ENCODE measurements at places on chromosomes 1 and 21. TPM values are rescaled to one million over a fixed set of nuclear protein-coding genes. Genes with fewer than 3 reads are reported as not detected.

The C8B gene
- 29.0 TPM for polyA plus RNA-seq

The ADAM30 gene
- not detected for polyA plus RNA-seq

The UMODL1 gene
- 0.15 TPM for polyA plus RNA-seq

The FCRLA gene
- 0.31 TPM for polyA plus RNA-seq

The PATJ gene
- polyA plus RNA-seq: 21.4 TPM

The CLDN17 gene
- not detected for polyA plus RNA-seq

- DNase-seq: no peak
- H3K27me3 ChIP-seq: no peaks in the 10 kb centered on the region
- no peaks in the 10 kb centered on the region for H3K4me1 ChIP-seq
- H3K4me3 ChIP-seq: no peak overlapping the region
- H3K36me3 ChIP-seq: no peaks in the 10 kb centered on the region
Measured at GRCh38 chr1:228321435-228321834, 85.2 kb downstream of the TRIM11 start.

DNA sequence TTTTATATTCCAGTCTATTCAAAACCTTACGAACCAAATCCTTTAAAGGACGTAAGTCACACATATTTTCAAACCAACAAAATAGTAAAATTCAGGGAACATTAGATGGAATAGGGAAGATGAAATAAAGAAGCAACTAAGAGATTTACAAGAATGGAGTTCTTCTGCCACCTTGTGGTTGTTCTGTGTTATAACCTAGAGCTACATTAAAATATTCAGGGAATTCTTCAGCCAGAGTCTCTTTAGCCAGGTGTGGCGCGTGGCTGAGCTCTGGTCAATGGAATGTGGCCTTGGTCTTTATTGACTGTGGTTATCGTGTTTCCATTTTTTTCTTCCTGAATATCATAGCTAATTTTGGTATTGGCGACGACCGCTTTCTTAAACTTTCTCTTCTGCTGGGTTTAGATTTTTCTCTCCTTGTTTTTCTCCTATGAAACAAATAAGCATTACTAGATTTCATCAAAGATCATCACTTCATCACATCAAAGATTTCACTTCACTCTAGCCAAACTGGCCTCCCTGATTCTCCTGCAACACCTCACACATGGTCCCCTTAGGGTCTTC lies 221.3 kb downstream of the MRPL39 start:
- no peak overlapping the region for H3K27ac ChIP-seq
- no peak overlapping the region for H3K4me3 ChIP-seq
- H3K36me3 ChIP-seq: no peaks in the 10 kb centered on the region
- no peaks in the 10 kb centered on the region for H3K4me1 ChIP-seq

GRCh38 chr1:97565886-97566285 lies 354.9 kb downstream of the DPYD start:
- no peaks in the 10 kb centered on the region for H3K27me3 ChIP-seq
- H3K27ac ChIP-seq: no peak overlapping the region
- no peaks in the 10 kb centered on the region for H3K4me1 ChIP-seq
- no peak overlapping the region for H3K4me3 ChIP-seq
- no peaks in the 10 kb centered on the region for H3K36me3 ChIP-seq

GRCh38 chr1:41864471-41865040 lies 54.2 kb downstream of the HIVEP3 start:
- DNase-seq: no peak
- no peak overlapping the region for H3K4me3 ChIP-seq

GRCh38 chr1:100469578-100469977 lies 68.4 kb upstream of the GPR88 start:
- no peaks in the 10 kb centered on the region for H3K4me1 ChIP-seq
- no peaks in the 10 kb centered on the region for H3K27me3 ChIP-seq
- DNase-seq: no peak
- H3K4me3 ChIP-seq: no peak overlapping the region

- H3K27me3 ChIP-seq: no peaks in the 10 kb centered on the region
- H3K4me3 ChIP-seq: peak overlapping the region; percentile 11
- peak overlapping the region; percentile 71 for H3K27ac ChIP-seq
Measured at GRCh38 chr1:47532921-47533792, 95.3 kb downstream of the FOXD2 start.

GRCh38 chr21:35051287-35051818 lies 2.3 kb upstream of the RUNX1 start:
- H3K27ac ChIP-seq: peak overlapping the region; percentile 27
- peaks cover 30% of the 10 kb centered on the region for H3K4me1 ChIP-seq
- H3K36me3 ChIP-seq: no peaks in the 10 kb centered on the region
- H3K27me3 ChIP-seq: no peaks in the 10 kb centered on the region
- peak; percentile 87 for DNase-seq

DNA sequence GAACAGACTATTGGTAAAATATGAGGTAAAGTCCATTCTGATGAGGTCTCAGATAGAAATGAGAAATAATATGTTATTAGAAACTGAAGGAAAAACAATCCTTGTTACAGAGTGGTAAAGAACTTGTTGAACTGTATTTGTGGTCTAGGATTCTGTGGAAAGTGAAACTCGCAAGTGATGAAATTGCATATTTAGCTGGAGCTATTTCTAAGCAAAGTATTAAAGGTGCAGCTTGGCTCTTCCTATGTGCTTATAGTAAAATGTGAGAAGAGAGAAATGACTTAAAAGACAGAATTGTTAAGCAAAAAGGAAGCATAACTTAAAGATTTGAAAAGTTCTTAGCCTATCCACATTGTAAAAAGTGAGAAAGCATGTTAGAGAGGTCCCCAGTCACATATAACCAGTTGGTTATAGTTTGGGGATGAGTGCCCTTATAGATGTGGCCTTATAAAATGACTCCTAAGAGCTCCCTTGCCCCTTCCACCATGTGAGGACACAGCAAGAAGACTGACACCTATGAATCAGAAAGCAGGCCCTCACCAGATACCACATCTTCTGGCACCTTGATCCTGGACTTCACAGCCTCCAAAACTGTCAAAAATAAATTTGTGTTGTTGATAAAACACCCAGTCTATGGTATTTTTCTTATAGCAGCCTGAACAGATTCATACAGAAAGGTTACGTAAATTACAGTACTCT lies 24.8 kb downstream of the PHTF1 start:
- no peak for DNase-seq
- no peak overlapping the region for H3K4me3 ChIP-seq
- H3K36me3 ChIP-seq: no peaks in the 10 kb centered on the region
- H3K27me3 ChIP-seq: no peaks in the 10 kb centered on the region
- no peak overlapping the region for H3K27ac ChIP-seq

DNA sequence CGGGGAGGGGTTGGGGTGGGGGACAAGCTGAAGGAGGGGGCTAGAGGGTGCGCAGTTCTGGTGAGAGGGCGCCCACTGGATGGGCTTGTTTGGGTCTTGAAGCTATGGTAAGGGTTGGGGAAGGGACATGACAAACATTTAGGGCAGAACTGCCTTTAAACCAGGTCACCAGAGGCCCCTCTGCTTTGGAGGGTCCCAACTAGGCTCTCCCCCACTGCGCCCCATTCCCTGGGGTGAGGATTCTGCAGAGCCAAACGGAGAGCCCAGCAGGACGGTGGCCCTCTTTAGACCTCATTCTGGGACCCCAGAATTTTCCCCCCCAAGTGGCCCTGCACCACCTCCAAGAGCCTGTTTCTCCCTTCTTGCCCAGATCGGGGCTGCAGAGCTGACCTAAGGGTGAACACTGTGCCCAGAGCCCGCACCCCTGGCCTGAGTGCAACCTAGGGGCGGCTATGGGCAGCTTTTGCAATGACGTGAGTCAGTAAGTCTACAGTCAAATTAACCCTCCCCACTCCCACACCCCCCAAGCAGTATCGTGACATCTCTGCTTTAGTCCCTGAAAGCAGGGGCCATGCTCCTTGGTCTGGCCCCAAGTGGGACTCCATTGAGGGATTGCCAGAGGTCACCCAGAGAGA lies 593.8 kb downstream of the MATN1 start:
- H3K27me3 ChIP-seq: peaks cover 3% of the 10 kb centered on the region
- H3K27ac ChIP-seq: no peak overlapping the region
- H3K4me1 ChIP-seq: no peaks in the 10 kb centered on the region
- H3K36me3 ChIP-seq: no peaks in the 10 kb centered on the region
- DNase-seq: no peak

DNA sequence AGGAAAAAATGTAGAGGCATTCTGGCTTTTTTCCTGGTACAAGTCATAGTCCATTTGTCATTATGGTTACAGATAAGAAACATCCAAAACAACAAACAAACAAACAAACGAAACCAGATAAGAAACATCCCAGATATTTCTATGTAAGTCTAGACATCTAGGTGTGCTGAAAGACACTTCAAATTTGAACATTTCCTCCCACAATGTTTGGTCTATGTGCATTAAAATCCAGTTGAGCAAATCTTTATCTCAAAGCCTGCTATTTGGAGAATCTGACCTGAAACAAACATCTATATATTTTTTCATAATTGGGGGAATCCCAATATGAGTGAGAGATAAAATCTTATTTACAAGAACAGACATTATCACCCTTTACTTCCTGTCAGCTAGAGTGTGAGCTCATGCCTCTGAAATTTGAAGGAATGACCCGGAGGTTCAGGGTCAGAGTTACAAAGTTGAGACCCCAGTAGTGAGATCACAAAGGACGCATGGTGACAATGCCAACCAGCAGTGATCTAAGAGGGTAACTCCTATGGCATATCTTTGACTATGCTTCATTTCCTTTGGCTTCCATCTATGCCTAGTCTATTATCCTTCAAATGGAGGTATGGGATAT lies 182.9 kb upstream of the ATP1B1 start:
- no peaks in the 10 kb centered on the region for H3K27me3 ChIP-seq
- H3K4me1 ChIP-seq: peaks cover 13% of the 10 kb centered on the region
- no peak for DNase-seq
- H3K4me3 ChIP-seq: no peak overlapping the region
- no peak overlapping the region for H3K27ac ChIP-seq

DNA sequence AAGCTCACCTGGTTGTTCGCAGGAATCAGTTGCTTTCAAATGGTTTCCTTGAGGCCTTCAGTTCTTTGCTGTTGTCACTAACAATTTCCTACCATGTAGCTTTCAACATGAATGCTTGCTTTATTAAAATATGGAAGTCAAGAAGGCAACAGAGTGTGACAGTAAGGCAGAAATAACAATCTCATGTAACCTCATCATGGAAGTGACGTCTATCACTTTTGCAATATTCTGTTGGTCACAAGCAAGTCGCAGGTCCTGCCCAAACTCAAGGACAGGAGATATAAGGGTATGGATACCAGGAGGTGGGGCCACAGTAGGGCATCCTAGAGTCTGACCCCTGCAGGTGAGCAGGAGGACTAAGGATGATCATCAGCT lies 296.8 kb upstream of the ZP4 start:
- H3K4me3 ChIP-seq: no peak overlapping the region
- no peak for DNase-seq
- no peaks in the 10 kb centered on the region for H3K4me1 ChIP-seq
- H3K27me3 ChIP-seq: no peaks in the 10 kb centered on the region

DNA sequence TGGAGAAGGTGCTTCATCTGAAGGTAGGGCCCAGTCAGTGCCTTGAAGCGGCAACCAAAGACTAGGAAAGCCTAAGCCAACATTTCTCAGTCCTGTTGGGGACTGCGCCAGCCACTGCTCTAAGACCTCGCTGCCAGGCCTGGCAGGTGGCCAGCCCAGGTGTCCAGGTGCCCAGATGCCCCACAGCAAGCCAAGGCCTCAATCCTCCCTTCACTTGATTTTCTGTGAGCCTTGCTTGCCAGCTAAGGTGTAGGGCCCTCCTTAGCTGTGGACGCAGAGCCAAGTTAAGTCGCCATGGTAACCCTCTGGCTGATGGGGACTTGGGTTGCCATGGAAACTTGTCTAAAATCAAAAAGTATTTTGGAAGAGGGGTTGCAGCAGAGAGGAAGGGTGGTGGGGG lies 135.0 kb downstream of the NAV1 start:
- no peak for DNase-seq
- no peak overlapping the region for H3K4me3 ChIP-seq
- no peaks in the 10 kb centered on the region for H3K36me3 ChIP-seq
- peaks cover 14% of the 10 kb centered on the region for H3K4me1 ChIP-seq
- peaks cover 4% of the 10 kb centered on the region for H3K27me3 ChIP-seq
- H3K27ac ChIP-seq: peak overlapping the region; percentile 26
